NCI-H774 (cell line): ENCODE measurements at places on chromosomes 12 and 14.

GRCh38 chr12:66118240-66118891, 12.2 kb downstream of the LLPH start:
- DNase-seq = no peak

GRCh38 chr14:68568907-68569897, 223.7 kb downstream of the ZFP36L1 start:
- no peak for DNase-seq

GRCh38 chr14:81055971-81056370, 100.5 kb downstream of the TSHR start:
- no peak for DNase-seq

GRCh38 chr12:32917094-32917611, 20.6 kb upstream of the PKP2 start:
- DNase-seq = no peak

GRCh38 chr14:77177702-77178101, 3.9 kb upstream of the TMEM63C start:
- no peak for DNase-seq

GRCh38 chr14:100823413-100824080, 2.4 kb upstream of the MEG3 start:
- no peak for DNase-seq

DNA sequence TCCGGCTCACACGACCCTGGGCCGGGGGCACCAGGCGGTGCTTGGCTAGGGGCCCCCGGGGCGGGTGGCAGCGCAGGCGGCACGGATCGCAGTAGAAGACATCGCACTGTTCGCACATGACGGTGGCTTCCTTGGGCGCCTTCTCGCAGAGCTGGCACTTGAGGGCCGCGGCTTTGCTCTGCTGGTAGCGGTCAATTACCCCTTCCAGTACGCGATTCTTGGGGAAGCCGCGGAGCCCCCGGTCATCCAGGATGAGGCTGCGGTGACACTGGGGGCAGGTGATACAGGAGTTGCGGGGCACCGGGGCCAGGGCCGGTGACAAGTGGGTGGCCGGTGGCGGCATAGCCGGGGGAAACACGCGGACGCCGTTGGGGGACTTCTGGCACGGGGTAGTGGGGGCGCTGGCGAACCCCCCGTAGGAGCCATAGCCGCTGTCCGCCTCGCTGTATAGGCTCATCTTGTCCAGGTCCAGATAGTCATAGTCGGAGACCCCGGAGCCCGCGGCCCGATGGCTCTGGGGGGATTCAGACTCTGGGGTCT, 553 bp downstream of the TRIM9 start:
- no peak for DNase-seq

DNA sequence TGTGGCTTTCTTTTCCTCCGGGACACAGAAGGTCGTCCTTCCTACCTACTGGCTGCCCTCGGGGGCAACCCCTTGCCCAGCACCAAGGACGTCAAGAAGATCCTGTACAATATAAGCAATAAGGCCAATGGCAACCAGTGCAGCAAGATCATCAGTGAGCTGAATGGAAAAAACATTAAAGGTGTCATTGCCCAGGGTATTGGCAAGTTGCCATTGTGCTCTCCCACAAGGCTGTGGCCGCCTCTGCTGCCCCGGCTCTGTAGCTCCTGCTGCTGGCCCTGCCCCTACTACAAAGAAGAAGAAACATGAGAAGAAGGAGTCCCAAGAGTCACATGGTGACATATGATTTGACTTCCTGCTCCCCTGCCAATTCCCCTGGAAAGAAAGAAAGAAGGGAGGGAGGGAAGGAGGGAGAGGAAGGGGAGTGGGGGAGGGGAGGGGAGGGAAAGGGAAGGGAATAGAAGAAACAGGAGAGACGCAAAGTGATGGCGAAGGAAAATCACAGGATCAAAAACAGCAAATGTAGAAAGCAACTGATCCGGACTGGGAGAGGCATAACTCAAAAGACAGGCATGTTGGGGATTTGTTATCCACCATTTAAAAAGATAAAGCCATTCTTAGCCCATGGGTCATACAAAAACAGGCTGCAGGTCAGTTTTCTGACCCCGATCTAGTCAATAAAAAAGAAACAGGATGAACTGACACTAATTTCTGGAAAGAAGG, 61.3 kb upstream of the RESF1 start:
- no peak for DNase-seq

DNA sequence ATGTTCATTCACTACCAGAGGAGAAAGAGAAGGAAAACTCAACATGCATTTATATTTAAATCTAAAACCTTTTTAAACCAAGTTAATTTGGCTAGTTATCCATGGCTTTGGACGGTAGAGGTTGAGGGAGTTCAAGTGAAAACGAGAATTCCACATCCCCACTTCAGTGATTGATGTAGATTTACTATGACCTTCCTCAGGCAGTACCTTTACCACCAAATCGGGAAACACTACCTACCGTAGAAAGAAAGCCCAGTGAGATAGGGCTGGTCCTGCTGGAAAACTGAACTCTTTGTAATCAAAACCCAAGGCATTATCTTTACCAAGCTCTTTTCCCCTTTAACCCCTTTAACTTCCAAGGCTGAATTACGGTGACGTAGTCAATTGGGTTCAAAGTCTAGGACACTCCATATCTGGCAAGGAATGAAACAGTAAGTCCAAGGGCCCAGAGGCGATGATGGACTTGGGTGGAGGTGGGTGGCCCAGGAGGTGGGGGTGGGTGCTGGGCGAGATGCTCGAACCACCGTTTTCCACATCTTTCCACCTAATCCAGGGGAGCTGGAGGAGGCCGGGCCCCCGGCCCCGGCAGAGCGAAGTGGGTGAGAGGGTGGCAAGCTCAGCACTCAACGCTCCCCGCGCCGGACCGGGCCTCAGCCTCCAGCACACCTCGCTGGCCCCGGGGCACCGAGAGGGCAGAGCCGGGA, 618 bp downstream of the SEC23A start:
- no peak for DNase-seq

GRCh38 chr14:80780500-80780899, 161.0 kb downstream of the CEP128 start:
- DNase-seq = no peak

DNA sequence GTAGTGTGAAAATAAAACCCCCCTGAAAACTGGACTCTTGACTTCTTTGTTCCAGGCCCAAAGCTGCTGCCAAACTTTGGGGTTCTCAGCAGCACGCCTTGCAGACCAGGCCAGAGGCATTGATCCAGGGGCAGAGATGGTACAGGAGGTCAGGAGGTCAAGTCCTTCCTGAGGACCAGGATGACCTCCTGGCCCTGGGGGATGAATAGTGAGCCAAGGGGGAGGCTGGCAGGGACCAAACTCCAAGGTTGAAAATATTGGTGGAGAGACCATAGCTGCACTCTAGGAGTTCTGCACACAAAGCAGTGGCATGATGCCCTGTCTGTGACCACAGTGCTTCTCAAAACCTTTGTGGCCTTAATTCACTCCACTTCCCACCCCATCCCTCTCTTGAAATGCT, 12.1 kb downstream of the SLC10A1 start:
- no peak for DNase-seq

DNA sequence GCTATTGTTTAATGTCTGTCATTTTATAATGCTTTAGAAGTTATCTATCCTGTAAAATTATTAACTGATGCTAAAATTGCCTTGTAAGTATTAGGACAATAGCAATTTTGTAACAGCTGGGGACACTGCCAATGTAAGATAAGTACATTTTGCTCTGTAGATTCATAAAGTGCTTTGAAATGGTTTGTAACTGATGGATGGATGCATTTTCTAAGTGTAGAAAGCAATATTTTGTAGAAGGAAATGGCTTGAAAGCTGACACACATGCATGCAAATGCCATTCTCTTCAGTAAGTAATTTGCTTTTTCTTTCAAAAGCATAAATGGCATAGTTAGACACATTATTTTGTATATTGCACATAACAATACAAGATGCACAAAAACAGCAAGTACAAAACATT, 129.8 kb downstream of the FOXG1 start:
- no peak for DNase-seq

DNA sequence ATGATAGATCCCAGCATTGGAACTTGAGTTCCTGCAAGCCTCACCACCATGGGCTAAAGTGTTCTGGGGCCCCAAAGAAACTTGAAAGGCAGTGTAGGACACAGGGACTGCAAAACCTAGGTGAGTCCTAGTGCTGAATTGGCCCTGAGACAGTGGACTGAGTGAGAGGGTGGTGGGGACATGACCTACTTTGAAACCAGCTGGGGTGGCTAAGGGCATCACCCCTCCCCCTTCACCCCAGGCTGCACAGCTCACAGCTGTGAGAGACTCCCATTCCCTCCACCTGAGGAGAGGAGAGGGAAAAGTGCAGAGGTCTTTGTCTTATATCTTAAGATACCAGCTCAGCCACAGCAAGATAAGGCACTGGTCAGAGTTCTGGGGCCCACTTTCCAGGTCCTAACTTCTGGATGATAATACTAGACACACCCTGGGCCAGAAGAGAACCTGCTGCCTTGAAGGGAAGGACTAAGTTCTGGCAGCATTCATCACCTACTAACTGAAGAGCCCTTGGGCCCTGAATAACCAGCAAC, 62.5 kb downstream of the MAPKAPK5 start:
- no peak for DNase-seq

DNA sequence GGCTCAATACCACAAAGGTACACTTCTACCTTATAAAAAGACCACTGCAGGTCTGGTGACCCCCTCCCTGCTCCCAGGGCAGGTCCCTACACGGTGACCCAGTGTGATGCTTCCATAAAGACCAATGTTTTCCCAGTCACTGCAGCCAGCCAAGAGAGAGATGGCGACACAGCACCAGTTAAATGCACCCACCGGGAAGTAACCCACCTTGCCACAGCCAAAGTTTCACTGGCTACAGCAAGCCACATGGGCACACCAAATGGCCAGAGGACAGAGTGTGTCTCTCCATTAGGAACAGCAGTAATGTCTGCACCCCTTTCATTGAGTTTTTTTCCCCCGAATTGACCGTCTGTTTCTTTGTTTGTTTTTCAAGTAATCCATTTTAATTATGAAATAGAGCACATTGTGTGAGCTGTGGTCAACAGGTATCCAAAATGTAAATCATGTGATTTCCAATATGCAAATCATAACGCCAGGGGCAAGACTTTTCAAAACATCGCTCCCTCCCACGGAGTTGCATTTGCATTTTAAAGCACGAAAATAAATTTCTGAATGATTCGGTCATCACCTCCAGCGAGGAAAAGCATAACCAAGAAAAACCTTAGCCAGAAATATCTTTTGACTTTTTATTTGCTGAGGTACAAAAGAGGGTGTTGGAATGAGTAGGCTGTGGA, 48.9 kb upstream of the EML1 start:
- no peak for DNase-seq

GRCh38 chr14:104885031-104885972, 20.2 kb downstream of the CEP170B start:
- no peak for DNase-seq

- DNase-seq = no peak
These were observed 20.9 kb downstream of the MORN3 start for GRCh38 chr12:121648458-121649028.

GRCh38 chr14:95162641-95163040, 5.3 kb upstream of the DICER1 start:
- no peak for DNase-seq
